ENCODE measurements at places on chromosomes 12 and 14.

DNA sequence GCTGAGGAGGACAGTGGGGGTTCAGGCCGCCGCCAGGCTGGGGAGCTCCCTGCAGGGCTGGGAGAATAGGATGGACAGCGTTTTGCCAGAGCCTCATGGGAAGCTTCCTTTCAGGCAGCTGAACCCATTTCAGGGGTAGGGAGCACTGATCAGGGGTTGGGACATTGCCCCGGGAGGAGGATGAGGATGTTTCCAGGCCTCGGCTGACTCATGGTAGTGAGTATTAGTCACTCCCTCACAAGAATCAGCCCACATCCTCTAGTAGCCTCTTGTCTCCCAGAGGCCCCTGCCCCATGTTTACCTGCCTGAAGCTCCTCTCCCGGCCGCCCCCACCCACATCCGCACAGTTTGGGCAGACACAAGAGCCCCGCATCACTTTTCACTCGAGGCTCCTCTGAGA is 89.8 kb downstream of the ZFP36L1 start:
- DNase-seq: no peak

DNA sequence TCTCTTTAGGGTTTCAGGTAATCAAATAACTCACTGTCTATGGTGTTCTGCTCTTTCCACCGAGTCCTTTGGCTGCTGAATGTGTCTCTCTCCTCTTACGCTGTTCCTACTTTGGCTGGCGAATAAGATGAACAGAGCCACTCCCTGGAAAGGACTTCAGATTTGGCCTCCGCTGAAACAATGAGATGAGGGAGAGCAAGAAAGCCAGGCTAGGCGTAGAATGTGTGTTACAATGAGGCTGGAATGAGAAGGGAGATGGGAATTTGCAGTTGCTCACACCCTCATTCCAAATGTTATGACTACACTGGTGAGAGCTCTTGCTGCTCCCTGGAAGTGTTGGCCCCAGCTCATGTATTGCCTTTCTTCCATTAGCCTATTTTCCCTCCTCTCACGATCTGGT is at the start of gene MFAP5:
TSS of gene MFAP5 (minus strand) at position 234 of the 400 bp plus-strand sequence. CDS start 722 bp downstream, outside the sequence.
- DNase-seq: no peak

DNA sequence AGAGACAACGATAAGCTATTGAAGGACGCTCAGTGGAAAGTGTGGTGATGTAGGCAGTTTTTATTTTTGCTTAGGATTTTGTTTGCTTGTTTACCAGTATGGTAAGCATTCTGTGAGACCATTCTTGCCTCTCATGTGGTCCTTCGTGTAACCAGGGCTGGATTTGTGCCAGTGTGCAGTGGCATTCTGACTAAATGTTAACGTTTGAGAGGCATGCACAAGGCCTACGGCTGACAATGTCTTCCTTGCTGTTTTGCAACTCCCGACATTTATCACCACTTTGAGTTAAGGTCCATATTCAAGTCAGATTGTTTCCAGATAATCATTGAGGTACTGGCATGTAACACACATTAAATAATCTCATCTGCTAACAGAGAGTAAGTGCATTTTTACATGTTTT is 102.3 kb upstream of the BCAT1 start:
- no peak for DNase-seq

GRCh38 chr14:105299654-105300541 is 903 bp downstream of the BRF1 start:
- no peak for DNase-seq

All from prostate gland (tissue), 2 donors.